Lung (tissue), 17 donors: ENCODE measurements at places on chromosomes 3 and 15. TPM values are rescaled to one million over a fixed set of nuclear protein-coding genes. Genes with fewer than 3 reads are reported as not detected.

The NEO1 gene
- 10.7 TPM for polyA plus RNA-seq

DNA sequence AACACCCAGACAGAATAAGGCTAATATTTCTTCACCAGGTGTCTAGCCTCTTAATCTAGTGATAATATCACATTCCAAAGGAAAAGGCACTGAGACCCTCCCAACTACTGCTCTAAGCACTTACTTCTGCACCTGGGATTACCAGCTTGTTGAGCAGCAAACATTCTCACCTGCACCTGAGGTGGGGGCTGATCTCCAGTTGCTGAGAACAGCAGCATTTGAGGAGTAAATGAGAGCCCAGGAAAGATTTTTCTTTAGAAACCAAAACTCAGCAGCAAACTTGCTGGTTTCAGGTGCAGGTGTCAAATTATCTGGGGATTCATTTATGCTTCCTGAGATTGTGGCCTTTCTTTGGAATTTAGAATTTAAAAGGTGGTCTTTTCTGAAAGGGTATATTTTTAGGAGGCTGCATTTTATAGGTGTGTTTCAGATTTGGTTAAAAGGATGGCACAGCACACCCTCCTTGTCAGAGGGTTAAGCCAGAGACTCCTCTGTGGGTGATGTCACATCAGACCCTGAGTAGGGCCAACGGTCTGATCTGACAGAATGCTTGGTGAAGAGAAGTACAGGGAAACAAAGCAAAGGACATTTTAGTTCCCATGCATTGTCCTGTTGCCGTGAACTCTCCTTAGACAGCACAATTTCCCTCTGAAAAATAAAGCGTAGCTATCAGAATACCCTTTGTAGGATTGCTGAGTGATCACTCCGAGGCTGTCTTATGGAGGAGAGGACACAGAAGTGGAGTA is 411.0 kb upstream of the ATP11B start:
- DNase-seq = no peak

The SAMD7 gene
- not detected for polyA plus RNA-seq

The EXD1 gene
- polyA plus RNA-seq = 0.05 TPM

DNA sequence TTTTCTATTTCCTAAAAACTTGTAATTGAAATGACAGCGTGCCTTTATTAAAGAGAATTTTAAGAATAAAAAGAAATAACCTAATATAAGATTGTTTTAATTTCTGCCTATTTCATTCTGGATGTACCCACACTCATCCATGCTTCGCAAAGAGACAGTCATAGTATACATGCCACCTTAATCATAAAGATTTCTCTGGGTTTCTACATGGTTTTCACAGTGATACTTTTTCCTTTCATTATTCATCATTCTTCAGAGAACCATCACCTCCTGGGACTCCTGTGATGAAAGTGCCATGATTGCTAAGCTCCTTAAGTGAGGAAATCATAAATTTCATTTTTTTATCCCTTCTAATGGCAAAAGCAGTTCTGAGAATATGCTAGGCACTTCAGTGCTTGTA is 4.3 kb upstream of the CCR8 start:
- no peak for DNase-seq

DNA sequence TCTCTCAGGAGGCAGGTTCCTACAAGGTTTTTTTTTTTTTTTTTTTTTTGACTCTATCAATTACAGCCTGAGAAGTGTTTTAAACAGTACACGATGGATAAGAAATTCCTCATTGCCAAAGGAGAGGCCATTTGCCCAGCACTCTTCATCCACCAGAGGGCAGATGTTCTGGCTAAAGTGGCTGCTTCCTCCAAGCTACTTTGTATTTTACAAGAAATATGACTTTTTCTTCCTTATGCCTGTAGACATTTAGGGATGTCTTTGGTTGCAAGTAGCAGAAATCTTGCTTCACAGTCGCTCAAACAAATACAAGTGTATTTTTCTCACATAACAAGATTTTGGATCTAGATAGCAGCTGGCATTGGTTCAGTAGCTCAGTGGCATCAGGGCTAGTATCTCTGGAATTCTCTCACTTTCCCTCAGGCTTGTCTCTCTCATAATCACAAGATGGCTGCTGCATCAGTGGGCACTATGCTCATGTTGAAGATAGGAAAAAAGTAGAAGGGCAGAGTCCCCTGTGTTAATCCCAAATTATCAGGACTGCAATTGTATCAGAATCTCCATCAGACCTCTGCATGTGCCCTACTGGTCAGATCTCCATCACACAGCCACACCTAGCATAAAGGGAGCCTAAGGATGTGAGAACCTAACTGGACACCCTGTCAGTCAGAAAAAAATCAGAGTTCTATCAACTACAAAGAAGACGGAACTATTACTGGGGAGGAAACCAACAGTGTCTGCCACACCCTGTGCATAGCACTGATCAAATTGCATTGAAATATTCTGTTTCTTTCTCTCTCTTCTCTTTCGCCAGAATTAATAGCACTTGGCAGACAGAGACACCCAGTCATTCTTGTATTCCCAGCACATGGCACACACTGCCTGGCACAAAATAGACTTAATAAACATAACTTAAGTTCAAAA is 138.9 kb upstream of the COL8A1 start:
- DNase-seq = peak; percentile 40

DNA sequence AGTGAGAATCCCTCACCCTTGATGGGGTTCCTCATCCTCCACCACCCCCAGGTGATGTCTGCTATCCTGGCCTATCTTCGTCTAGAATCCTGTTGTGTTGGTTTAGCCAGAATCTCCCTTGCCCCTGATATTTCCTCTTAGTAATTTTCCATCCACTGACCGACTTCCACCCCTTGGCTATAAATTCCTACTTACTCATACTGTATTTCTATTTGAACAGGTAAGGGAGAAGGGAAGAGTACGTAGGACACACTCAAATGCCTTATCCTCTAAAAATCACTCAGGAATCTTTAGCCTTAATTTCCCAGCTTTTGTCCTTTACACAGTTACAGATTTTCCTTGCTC is 678 bp upstream of the TFG start:
- no peak for DNase-seq

DNA sequence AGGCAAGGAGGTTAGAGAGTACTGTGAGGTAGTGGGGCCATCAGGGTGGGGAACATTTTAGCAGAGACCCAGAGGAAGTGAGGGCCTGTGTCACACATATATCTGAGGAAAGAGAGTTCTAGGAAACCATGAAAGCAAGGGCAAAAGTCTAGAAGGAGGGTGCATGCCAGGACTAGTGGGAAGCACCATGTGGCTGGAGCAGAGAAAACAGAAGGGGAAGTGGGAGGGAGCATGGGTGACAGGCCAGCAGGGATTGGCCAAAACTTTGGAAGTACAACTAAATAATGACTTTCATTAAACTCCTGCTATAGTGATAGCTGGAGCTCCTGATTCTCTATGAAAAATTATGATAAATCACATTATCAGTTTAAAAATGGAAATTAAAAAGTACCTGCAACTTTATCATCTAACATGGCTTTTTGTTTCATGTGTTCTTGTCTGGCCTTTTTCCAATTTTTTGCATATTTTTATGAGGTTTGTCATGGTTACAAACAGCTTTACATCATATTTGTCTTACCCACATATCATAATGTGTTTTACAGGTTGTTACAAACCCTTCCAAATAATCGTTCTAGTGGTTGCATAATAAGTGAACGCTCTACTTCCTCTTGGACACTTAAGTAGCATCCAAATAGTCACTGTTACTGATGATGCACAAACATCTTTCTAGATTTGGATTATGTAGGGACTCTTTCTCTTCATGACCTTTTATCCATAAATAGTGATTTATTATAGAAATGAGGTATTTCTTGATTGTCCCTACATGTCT is 168.3 kb downstream of the NEK10 start:
- no peak for DNase-seq

- no peak for DNase-seq
Observed at GRCh38 chr15:66944121-66944520, 121.3 kb upstream of the SMAD3 start.

GRCh38 chr3:123759311-123759710 is 124.8 kb downstream of the MYLK start:
- no peak for DNase-seq

GRCh38 chr15:90619468-90619867 is 89.7 kb downstream of the CRTC3 start:
- DNase-seq = no peak

- DNase-seq = no peak
Observed at GRCh38 chr3:125389282-125389681, 14.2 kb upstream of the ZNF148 start.

- DNase-seq = peak; percentile 65
Observed at GRCh38 chr15:26971271-26972018, 464 bp downstream of the GABRG3 start.

GRCh38 chr3:119497820-119498185 is 544 bp upstream of the TIMMDC1 start:
- peak; percentile 42 for DNase-seq

The GOLGA6L9 gene
- polyA plus RNA-seq = 1.5 TPM

- DNase-seq = no peak
Observed at GRCh38 chr15:77064539-77065308, 6.2 kb downstream of the TSPAN3 start.

- no peak for DNase-seq
Observed at GRCh38 chr3:32498252-32498651, 4.4 kb downstream of the CMTM6 start.

- DNase-seq = no peak
Observed at GRCh38 chr3:53223025-53223424, 32.8 kb downstream of the TKT start.

DNA sequence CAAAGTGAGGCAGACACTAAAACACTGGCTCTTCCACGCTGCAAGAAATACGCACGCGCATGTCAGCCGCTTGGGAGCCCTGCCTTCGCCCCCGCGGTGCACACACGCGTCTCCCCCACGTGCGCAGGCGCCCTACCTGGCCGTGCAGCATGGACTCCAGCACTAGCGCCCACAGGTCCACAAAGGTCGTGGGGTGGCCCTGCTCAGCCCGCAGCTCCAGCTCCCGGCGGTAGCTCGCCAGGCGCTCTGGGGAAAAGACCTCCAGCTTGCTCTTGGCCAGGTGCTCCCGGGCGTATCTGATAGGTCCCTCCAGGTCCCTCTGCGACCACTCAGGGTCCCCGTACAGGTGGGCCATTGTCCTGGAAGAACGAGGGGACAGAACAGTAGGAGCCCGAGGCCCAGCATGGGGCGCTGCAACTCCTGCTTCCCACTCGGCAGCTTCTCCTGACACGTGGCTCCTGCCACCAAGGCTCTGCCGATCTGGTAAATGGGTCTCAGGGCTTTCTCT is 14.9 kb downstream of the PLA2G4D start:
- no peak for DNase-seq

The MESP2 gene
- 0.71 TPM for polyA plus RNA-seq

DNA sequence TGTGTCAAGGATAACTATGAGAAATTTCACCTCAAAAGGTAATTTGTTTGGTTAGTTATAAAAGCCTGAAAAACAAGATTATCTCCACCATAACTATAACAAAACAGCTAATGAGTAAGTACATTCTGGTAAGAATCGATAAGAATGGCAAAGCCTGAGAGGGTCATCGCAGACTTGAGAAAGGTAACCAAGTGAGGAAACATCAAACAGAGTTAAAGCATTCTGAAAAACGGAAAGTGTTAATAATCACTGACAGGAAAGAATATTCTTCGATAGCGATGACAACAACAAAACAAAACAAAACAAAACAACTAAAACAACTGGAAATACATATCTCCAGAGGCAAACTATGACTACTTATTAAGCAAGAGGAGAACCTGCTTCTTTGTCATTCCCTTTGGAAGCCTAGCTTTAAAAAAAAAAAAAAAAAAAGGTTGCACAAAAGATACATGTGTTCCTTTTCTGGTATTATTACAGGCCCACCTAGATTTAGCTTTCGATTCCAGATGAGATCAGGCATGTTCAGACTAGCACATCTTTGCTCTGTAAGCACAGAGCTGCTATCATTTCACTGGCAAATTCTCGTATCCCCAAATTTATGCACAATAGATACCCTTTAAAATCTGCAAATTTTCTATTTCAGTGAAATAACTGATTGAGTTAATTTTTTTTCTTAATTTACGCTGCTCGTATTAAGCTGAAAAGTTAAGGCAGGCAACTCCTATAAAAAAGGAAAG is 155.6 kb downstream of the TIGIT start:
- DNase-seq = no peak

DNA sequence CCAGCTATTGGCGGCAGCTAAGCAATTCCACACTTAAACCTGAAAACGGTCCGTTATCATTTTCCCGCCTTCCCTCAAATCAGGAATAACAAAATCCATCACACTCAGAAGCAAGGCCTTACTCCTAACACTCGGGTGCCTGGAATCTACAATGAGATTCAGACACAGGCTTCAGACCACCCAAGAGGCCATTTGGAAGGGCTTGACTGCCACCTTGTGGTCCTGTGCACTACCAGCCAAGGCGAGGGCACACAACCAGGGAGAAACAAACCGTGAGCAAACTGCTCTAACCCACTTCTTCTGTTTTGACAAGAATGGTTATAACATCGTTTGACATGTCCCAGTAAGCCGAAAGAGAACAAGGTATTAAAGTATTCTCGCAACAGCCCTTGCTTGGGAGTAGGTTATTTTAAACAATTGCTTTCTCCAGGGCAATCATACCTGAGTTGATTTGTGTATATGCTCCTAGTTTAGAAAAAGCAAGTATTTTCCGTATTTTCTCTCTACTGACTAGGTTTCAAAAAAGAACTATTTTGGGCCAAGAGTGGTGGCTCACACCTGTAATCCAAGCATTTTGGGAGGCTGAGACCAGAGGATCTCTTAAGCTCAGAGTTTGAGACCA is 40.1 kb upstream of the TAFA4 start:
- peak; percentile 86 for DNase-seq

- peak; percentile 37 for DNase-seq
Observed at GRCh38 chr3:151328298-151328995, 902 bp downstream of the P2RY13 start.

- DNase-seq = peak; percentile 84
Observed at GRCh38 chr15:73908030-73908821, 18.0 kb upstream of the LOXL1 start.

DNA sequence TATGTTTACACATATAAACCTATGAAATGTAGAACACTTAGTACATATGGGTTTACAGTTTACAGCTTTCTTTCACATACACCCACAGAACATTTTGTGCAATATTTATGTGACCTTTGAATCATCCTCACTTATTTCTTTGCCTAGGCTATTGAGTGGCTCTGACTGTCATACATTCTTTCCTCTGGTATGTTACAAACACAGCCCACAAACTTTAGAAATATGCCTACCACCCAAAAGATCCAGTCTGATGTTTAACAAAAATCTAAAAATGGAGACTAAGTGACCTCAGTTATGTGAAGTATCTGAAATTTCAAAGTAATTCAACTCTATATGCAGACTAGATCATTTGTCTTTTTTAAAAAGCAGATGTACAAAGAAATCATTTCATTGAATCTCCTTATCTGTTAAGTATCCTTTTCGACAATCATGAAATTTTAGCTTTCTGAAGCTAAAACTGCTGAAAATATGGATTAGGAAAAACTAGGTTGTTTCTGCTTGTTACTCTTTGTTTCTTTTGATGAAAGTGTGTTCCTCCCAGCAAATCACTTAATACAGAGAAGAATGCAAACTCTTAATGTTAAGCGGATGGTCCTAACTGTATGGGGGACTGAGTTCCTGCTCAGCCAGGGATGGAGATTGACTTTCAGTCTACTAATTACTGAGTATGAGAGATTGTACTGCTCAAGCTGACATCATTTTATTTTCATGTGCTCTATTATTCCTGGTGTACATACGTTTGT is 27.7 kb downstream of the CCDC54 start:
- no peak for DNase-seq

The IGSF10 gene
- polyA plus RNA-seq = 6.8 TPM

- no peak for DNase-seq
Observed at GRCh38 chr3:53677413-53677812, 168.8 kb downstream of the CHDH start.

The HHLA2 gene
- 1.8 TPM for polyA plus RNA-seq

The CHRD gene
- 4.2 TPM for polyA plus RNA-seq

GRCh38 chr15:63395730-63396151 is 14.1 kb upstream of the CA12 start:
- no peak for DNase-seq

The GOLGA8A gene
- 87.2 TPM for polyA plus RNA-seq
